ENCODE measurements at places on chromosomes 3 and 15. TPM values are rescaled to one million over a fixed set of nuclear protein-coding genes. Genes with fewer than 3 reads are reported as not detected.

The SYNPR gene
- not detected for total RNA-seq

The NR2F2 gene
- 19.6 TPM for total RNA-seq

The CALML4 gene
- 4.5 TPM for total RNA-seq

The CLDN11 gene
- 32.0 TPM for total RNA-seq

The IRAK2 gene
- 4.7 TPM for total RNA-seq

The NIPA2 gene
- total RNA-seq: 108 TPM

The MAGI1 gene
- 12.7 TPM for total RNA-seq

DNA sequence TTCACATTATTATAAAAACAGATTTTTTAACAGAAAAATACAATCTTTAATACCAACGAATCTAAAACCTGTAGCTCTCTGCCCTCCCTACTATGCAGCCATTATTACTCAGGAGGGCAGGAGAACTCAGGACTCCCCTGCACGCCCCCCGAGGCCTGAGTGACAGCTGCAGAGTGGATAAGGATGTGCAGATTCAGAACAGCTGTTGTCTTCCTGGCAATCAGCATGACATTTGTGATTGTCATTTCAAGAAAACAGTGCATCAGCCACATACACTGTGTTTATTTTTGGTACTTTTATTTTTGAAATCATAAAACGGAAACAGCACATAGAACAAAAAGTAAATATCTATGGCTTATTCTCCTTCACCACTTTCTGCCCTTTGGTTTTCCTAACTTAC is 450.8 kb downstream of the OCA2 start:
- no peaks in the 10 kb centered on the region for H3K36me3 ChIP-seq
- no peaks in the 10 kb centered on the region for H3K27me3 ChIP-seq
- DNase-seq: no peak
- H3K4me3 ChIP-seq: no peak overlapping the region
- no peak overlapping the region for H3K27ac ChIP-seq

- no peak overlapping the region for H3K4me3 ChIP-seq
- H3K27me3 ChIP-seq: no peaks in the 10 kb centered on the region
- H3K27ac ChIP-seq: no peak overlapping the region
- no peaks in the 10 kb centered on the region for H3K36me3 ChIP-seq
Measured at GRCh38 chr15:74835312-74835823, 7.6 kb downstream of the ULK3 start.

GRCh38 chr15:93028632-93029213 is 60.3 kb downstream of the RGMA start:
- H3K4me1 ChIP-seq: no peaks in the 10 kb centered on the region
- peaks cover 26% of the 10 kb centered on the region for H3K36me3 ChIP-seq
- no peak overlapping the region for H3K27ac ChIP-seq
- H3K27me3 ChIP-seq: no peaks in the 10 kb centered on the region

GRCh38 chr3:6860954-6861624 is at the start of gene GRM7:
Gene GRM7 (plus strand): TSS chr3:6861115.
- no peak within 1 kb of the TSS for H3K27ac ChIP-seq
- H3K4me3 ChIP-seq: no peak within 1 kb of the TSS
- no peaks in the 10 kb centered on the region for H3K4me1 ChIP-seq
- H3K36me3 ChIP-seq: no peaks in the 10 kb centered on the region

GRCh38 chr3:7203969-7204847 is 343.3 kb downstream of the GRM7 start:
- no peak overlapping the region for H3K4me3 ChIP-seq
- DNase-seq: no peak
- H3K27me3 ChIP-seq: no peaks in the 10 kb centered on the region
- H3K4me1 ChIP-seq: no peaks in the 10 kb centered on the region
- no peak overlapping the region for H3K27ac ChIP-seq

DNA sequence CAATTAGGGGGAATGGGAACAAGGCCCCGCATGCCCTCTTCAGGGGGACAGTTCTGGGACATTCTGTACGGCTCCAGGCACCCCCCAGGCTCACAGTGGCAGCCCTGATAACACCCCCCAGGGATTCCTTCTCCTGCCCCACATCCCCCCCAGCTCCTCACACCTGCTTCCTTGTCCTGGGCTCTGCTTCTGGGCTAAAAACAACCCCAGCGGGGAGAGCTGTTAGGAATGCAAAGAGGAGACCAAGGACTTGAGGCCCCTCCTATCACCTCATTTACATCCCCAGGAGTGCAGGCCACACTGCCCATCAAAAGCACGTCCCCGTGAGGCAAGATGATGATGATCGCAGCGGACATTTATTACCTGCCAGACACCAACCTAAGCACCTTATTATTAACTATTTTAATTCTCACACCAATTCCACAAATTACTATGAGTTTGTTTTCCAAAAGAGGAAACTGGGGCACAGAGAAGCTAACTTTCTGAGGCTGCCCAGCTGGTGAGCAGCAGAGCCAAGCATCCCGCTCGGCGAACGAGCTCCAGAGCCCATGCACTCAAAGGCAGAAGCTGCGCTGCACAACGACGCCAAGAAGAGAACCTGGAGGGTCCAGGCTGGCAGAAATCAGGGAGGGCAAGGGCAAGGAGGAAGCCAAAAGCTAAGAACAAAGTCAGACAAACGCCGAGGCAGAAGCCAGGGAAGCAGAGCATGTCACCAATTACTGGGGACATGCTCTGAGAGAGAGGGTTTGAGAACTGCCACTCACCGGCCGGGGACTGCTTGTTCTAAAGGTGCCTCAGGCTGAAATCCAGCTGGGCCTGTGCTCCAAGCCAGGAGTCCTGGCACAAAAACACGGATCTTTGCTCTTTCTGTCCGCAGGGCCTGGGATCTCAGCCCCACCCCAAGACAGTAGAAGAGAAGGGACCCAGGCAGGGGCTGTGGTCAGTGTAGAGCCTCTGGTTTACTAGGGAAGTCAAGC is 76.2 kb upstream of the NSMCE3 start:
- H3K4me3 ChIP-seq: no peak overlapping the region
- no peaks in the 10 kb centered on the region for H3K36me3 ChIP-seq
- H3K4me1 ChIP-seq: no peaks in the 10 kb centered on the region
- DNase-seq: no peak
- H3K27ac ChIP-seq: no peak overlapping the region

GRCh38 chr3:195907934-195908693 is at the start of gene TNK2:
Gene TNK2 (minus strand): TSS chr3:195908551. CDS start chr3:195888588, 19,963 bp downstream.
- H3K27ac ChIP-seq: no peak within 1 kb of the TSS
- H3K4me3 ChIP-seq: peak within 1 kb of the TSS; percentile 74
- H3K36me3 ChIP-seq: no peaks in the 10 kb centered on the region
- peak; percentile 56 for DNase-seq

- no peaks in the 10 kb centered on the region for H3K4me1 ChIP-seq
- H3K36me3 ChIP-seq: no peaks in the 10 kb centered on the region
- no peak overlapping the region for H3K4me3 ChIP-seq
- H3K27me3 ChIP-seq: peaks cover 86% of the 10 kb centered on the region
- no peak for DNase-seq
Measured at GRCh38 chr3:71825551-71826283, 40.8 kb upstream of the PROK2 start.

GRCh38 chr3:132399054-132399929 is 18.0 kb upstream of the DNAJC13 start:
- no peaks in the 10 kb centered on the region for H3K36me3 ChIP-seq
- peak; percentile 61 for DNase-seq
- H3K27ac ChIP-seq: no peak overlapping the region
- no peak overlapping the region for H3K4me3 ChIP-seq

DNA sequence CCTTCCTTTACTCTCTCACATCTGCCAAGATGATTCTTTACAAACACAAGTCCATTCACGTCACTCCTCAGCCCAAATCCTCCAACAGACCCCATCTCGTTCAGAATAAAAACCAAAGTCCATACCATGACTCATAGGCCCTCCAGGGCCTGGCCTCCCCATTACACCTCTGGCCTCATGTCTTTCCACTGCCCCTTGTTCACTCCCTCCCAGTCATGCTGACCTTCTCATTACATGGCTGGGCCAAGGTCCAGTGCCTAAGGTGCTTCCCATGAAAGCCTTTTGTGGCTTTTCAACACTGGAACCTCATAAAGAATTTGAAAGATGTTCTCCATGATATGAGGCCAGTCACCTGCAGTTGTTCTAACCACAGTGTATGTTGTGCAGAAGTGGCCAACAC is 44.5 kb downstream of the NEK10 start:
- H3K4me1 ChIP-seq: peaks cover 21% of the 10 kb centered on the region
- peak; percentile 27 for DNase-seq
- no peak overlapping the region for H3K4me3 ChIP-seq
- no peak overlapping the region for H3K27ac ChIP-seq
- no peaks in the 10 kb centered on the region for H3K36me3 ChIP-seq

DNA sequence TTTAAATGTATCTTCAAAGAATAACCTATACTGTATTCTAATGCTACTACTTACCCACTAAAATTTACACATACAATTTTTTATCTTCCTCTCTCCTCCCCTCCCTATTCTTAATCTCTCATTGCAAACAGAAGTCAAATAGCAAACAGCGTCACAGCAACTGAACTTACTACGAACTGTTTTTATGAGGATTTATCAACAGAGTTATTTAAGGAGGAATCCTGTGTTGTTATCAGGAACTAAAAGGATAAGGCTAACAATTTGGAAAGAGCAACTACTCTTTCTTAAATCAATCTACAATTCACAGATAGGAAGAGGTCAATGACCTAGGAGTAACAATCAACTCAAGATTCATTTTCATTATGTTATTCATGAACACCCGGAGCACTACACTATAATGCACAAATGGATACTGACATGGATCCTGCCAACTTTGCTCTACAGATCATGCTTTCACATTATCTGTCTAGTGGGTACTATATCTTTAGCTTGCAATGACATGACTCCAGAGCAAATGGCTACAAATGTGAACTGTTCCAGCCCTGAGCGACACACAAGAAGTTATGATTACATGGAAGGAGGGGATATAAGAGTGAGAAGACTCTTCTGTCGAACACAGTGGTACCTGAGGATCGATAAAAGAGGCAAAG is 984 bp downstream of the FGF7 start:
- H3K27me3 ChIP-seq: no peaks in the 10 kb centered on the region
- DNase-seq: no peak
- no peak overlapping the region for H3K27ac ChIP-seq
- no peaks in the 10 kb centered on the region for H3K4me1 ChIP-seq
- no peak overlapping the region for H3K4me3 ChIP-seq
- no peaks in the 10 kb centered on the region for H3K36me3 ChIP-seq

DNA sequence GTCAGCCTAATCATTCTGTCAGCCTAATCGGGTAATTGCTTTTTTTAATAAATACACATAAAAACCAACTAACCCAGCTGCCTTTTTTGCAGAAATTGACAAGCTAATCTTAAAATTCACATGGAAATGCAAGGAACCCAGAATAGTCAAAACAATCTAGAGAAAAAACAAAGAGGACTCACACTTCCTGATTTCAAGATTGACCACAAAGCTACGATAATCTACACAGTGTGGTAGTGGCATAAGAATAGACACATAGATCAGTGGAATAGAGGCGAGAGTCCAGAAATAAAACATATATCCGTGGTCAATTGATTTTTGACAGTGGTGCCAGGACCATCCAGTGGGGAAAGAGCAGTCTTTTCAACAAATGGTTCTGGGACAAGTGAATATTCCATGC is 2.4 kb upstream of the C3orf20 start:
- H3K27ac ChIP-seq: no peak overlapping the region
- DNase-seq: no peak
- H3K4me1 ChIP-seq: no peaks in the 10 kb centered on the region
- peaks cover 43% of the 10 kb centered on the region for H3K36me3 ChIP-seq
- no peaks in the 10 kb centered on the region for H3K27me3 ChIP-seq
- H3K4me3 ChIP-seq: no peak overlapping the region

- H3K36me3 ChIP-seq: peaks cover 11% of the 10 kb centered on the region
- peak overlapping the region; percentile 74 for H3K27ac ChIP-seq
- H3K27me3 ChIP-seq: no peaks in the 10 kb centered on the region
- H3K4me3 ChIP-seq: no peak overlapping the region
Measured at GRCh38 chr3:134350266-134350665, 24.0 kb downstream of the AMOTL2 start.

DNA sequence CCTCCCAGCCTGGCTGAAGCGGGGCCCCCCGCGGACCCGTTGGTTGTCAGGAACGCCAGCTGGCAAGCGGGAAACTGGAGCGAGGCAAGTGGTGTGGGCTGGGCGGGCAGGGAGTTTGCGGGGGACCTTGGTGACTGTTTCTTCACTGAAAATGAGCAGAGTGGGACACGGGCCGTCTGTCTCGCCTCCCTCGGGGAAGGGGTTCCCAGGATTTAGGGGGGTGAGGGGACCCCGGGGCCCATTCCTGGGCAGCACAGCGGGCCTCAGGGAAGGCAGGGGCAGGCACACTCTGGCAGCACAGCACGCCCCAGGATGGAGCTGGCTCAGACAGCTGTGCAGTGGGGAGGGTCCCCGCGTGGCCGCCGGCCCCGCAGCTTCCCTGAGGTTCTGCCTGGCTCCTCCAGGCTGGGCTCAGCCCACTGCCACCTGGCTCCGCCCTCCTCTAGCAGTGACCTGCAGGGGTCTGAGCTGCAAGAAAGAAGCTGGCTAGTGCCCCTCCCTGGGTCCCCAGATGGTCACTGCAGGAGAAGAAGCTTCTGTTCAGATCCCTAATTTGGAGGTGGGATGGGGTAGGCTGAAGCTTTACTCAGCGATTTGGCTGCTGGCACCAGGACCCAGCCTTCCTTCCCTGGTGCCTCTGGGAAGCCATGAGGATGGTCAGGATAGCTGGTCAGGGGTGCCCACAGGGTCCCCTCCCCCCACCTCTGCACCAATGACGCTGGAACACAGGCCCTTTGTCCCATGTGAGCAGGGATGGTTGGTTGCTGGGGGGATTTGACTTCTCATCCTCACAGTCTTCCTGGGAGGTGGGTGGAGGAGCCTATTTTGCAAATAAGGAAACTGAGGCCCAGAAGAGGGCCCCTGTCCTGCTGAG is 90.4 kb downstream of the TBC1D2B start:
- H3K4me3 ChIP-seq: no peak overlapping the region
- H3K27ac ChIP-seq: no peak overlapping the region
- no peaks in the 10 kb centered on the region for H3K36me3 ChIP-seq
- DNase-seq: no peak
- no peaks in the 10 kb centered on the region for H3K4me1 ChIP-seq
- no peaks in the 10 kb centered on the region for H3K27me3 ChIP-seq

DNA sequence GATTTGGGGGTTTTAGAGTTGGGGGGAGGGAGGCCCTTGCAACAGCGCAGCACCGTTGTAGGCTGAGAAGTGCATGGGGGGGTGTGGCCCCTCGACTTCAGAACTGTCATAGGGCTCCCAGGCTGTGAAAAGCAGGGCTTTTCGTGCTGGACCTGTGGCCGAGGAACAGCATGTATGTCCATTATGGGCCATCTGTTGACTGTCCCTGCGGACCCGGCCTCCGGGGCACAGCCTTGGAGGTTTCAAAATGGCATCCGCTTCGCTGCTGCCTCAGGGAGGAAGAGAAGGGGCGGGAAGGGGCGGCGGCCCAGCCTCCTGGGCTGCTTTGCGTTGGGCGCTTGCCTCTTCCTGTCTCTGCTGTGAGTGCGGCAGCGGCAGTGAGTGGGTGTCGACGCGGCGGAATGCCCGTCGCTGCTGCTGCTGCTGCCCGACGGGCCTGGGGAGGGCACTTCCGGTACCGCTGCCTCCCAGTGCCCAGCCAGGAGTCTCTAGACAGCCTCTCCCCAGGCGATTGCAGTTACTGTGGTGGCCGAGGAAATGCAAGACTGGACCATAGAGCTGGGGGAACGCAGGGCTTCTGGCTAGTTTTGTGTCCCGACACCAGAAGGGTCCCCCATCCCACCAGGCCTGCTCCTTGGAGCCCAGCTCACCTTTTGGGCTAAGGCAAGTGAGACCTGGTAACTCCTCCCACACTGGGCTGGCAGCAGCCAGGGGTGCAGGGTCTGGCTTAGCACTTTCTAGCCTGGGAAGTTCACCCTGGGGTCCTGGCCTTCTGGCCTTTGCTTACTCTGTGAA is 1.9 kb downstream of the GNAI2 start:
- H3K27ac ChIP-seq: peak overlapping the region; percentile 55

GRCh38 chr3:72178463-72179106 is 393.6 kb upstream of the PROK2 start:
- no peak overlapping the region for H3K27ac ChIP-seq
- H3K4me3 ChIP-seq: no peak overlapping the region
- no peak for DNase-seq
- no peaks in the 10 kb centered on the region for H3K36me3 ChIP-seq
- peaks cover 3% of the 10 kb centered on the region for H3K27me3 ChIP-seq

GRCh38 chr15:89593018-89593417 is 17.7 kb downstream of the TICRR start:
- no peak for DNase-seq
- H3K27me3 ChIP-seq: no peaks in the 10 kb centered on the region
